ENCODE measurements at places on chromosomes 1 and 21. TPM values are rescaled to one million over a fixed set of nuclear protein-coding genes. Genes with fewer than 3 reads are reported as not detected.
A peak's percentile ranks its signal among the peaks of the same experiment; 100 is the strongest.

The PTGFR gene
- 4.3 TPM for total RNA-seq

- DNase-seq = no peak
Observed at GRCh38 chr1:17973694-17974093, 133.9 kb upstream of the IGSF21 start.

The CLEC20A gene
- total RNA-seq = 0.20 TPM

DNA sequence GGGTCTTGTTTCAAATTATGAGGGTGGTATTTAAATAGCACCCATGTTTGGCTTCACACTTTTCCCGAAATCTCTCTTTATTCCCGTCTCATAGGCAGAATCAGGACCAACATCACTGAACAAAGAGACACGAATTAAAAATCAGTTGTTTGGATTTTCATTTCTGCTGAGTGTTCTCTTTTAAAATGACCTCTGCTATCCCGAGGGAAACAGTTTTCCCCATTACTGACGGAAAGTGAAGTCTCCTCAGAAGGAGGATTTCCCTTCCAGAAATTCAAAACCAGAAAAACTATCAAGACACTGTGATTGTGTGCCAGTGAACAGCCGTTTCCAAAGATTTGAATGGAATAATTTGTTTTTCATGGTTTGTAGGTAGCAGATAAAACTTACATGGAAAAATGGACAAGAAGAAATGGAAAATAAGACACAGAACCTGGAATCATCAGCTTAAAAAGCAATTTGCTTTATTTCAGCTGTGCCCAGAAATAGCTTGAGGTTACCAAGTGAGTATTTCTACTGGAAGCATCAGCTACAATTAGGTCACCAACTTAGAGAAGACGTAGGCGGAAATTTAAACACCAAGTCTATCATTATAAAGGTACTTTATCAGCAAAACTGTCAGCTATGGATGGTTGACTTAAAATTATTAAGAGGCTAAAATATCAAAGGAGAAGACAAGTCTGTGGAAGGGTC lies 68.5 kb downstream of the RUNX1 start:
- no peak for DNase-seq

DNA sequence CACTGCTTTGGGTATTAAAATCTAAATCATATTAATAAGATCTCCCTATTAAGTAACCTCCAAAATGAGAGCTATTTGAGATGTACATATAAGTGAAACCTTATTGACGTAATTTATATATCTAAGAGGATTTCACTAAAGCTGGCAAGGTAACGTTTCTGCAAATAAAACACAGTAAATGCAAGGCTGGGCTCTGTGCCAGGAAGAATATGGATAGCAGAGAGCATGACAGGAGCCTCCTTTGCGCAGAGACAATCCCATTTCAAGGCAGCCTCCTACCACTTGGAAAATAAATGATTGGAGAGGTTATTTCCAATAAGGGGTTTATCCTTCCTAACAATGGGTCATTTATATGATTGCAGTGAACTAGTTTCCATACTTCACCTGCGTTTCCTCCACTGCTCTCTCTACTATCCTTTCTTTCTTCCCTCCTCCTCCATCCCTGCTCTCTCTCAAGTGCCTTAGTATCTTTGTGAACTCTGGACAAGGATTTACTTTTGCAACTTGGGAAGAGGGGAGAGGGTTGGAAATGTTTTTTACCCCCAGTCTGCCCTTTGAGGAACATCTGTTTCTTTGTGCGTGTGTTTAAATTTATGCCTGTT lies 3.0 kb upstream of the NFIA start:
- no peak for DNase-seq

DNA sequence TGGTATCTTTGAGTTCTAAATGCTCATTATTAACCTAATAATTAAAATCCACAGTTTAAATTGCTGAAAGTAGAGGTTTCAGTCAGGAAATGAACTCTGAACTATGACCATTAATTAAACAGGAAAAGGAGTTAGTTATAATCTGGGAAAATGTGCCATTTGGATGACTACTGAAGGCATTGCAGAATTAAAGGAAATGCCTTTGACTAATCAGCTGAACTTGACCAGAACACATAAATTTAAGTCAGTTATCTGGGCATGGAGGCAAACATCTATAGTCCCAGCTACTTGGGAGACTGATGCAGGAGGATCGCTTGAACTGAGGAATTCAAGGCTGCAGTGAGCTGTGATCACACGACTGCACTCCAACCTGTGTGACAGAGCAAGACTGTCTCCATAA lies 31.9 kb downstream of the SLC44A5 start:
- no peak for DNase-seq

DNA sequence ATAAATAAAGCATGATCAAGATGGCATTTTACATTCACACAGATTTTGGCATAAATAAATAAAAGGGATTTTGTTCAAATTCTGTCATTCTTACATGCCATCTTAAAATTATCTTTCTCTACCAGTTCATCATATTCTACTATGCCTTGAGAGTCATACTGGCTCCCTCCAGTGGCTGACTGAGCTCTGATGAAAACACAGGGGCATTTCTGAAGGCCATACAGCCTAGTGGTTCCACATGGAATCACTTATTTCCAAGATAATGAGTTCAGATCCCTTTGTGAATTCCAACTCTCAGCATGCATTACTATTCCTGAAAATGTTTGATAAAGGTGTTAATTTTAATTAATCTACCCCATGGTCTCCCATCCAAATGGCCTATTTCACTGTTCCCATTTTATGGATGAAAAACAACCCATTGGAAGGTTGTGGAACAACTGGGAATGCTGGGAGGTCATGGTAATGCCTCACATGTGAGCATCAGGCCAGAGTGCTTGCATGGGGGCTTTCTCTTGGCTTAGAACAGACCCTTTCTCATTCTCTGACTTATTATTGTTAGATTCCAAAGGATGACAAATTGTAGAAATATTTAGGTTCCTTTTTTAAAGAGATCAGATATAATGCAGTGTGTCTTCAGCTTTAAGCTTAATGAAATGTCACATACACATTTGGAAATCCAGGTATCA lies 622.4 kb upstream of the PKN2 start:
- peak; percentile 68 for DNase-seq
